Esophagus mucosa (tissue), 1 donor: ENCODE measurements at places on chromosomes 1 and 21.
A peak's percentile ranks its signal among the peaks of the same experiment; 100 is the strongest.

GRCh38 chr1:29451368-29451892 lies 215.1 kb downstream of the PTPRU start:
- no peak for ATAC-seq

GRCh38 chr21:14523234-14523633 lies 22.9 kb downstream of the SAMSN1 start:
- ATAC-seq = no peak

DNA sequence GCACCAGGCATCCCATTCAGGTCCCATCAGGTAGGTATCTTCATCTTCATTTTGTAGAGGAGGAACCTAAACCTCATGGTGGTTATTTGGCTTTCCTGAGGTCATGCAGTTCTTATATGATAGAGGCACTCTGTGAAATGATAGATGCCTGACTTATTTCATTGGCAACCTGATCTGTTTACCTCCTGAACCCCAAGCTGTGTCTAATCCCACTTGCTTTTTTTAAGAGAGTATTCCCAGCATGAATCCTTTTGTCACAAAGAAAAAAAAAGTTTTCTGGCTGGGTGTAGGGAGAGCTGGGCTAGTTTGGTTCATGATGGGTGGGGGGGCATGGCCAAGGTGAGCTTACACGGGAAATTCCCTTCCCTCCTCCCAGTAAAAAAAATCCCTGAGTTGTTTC lies 154.2 kb downstream of the TENT5C start:
- ATAC-seq = no peak

DNA sequence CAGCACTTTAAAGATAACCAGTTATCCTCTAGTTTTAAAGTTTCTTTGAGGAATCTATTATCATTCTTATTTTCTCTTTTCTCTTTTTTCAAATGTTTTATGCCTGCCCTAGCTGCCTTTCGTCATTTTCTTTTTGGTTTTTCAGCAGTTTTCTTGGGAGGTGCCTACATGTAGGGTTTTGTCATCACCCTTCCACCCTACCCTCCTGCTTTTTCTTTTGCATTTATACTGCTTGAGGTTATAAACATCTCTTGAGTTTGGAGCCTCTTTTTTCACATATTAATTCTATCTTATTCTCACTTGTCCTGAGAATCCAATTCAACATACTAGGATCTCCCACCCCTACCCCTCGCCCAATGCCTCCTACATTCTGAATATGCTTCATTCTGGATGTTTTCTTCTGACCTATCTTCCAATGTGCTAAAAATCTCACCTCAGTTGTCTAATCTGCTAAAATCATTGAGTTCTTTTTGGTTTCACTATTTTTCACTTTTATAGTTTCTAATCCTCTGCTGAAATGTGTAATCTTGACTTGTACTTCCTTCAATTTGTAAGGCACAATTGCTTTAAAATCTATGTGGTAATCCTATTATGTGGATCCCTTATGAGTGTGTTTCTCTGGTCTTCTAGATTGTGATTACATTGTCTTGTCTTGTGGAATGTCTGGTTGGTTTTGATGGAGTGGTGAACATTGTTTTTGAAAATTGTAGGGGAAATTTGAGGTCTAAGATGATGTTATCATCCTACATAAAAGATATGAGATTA lies 38.7 kb downstream of the MIA3 start:
- no peak for ATAC-seq

- ATAC-seq = no peak
Measured at GRCh38 chr1:201528631-201529252, 10.2 kb upstream of the NAV1 start.

- ATAC-seq = peak; percentile 35
Measured at GRCh38 chr1:244863491-244864252, 671 bp downstream of the HNRNPU start.

DNA sequence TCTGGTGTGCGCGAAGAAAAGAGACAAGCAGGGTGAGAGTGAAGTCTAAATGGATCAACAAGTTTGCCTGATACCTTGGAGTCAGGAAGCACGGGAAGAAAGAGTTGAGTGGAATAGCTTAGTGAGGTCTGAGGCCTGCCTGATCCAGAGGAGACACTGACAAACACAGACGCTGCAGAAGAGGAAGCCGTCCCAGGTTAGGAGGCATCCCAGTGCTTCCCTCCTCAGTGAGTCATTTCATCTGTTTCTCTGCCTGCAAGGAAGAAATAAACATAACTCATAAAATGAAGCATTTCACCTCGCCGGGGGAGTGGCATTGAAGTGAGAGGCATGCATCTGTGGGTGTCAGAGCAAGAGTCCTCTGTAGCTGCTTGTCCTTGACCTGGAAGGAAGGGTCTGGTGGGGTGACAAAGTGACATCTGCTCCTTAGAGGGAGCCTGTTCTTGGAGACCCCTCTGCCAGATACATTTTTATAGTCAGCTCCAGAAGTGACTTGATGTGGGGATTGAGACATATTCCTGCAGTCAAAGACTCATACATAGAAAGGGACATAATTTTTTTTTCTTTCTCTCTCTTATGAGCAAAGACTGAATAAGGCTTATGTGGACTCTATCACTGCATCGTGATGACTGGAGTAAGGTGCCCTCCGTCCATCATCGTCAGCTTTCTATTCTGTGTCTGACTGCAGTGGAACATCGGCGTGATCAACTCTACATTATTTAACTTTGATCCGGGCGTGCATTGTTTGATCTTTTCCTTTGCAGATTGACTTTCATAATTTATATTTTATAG lies 256.7 kb downstream of the KIF26B start:
- ATAC-seq = no peak

- no peak for ATAC-seq
Measured at GRCh38 chr1:229066591-229066990, 204.3 kb upstream of the RAB4A start.

DNA sequence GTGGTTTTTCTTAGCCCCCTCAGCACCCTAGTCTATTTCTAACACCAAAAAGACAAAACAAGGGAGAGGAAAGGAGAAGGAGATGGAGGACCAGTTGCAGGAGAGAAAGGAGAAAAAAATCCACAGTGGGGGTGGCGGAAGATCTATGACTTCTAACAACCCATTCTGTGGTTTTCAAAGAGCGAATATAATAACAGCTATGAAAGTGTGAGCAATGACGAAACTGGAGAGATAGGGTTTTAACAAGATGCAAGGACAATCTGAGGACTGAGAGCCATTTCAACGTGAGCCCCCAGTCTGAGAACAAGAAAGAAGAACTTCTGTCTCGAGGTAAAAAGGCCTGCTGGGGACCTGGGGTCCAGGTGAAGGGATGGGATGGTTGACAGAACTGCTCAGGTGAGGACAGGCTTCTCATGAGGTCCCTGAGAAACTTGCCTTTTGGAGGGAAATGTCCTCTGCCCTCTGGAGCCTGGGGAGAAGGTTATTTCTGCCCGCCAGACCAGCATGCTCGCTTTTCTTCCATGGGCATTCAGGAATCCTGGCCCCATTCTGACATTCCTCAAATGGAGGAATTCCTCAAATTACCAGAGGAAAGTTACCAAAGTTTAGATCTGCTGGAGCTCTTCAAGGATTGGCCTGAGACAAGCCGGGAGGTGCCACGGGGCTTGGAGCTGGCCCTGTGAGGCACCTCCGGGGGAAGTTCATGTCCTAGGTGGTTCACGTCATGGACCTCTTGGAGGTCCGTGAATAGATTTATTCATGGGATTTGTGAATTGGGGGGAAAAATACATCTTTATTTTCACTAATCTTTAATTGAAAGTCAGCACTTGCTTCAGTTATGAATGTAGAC lies at the start of gene CD160:
TSS of gene CD160 (plus strand) at position 270 of the 850 bp plus-strand sequence. CDS start 8,829 bp downstream, outside the sequence.
- ATAC-seq = no peak

GRCh38 chr1:119133987-119134386 lies 6.5 kb downstream of the WARS2 start:
- no peak for ATAC-seq

GRCh38 chr1:151807766-151808165 lies 2.5 kb upstream of the LINGO4 start:
- no peak for ATAC-seq

- ATAC-seq = no peak
Measured at GRCh38 chr1:243244432-243244841, 10.6 kb downstream of the CEP170 start.

GRCh38 chr1:2643414-2644077 lies 10.7 kb upstream of the MMEL1 start:
- ATAC-seq = no peak

DNA sequence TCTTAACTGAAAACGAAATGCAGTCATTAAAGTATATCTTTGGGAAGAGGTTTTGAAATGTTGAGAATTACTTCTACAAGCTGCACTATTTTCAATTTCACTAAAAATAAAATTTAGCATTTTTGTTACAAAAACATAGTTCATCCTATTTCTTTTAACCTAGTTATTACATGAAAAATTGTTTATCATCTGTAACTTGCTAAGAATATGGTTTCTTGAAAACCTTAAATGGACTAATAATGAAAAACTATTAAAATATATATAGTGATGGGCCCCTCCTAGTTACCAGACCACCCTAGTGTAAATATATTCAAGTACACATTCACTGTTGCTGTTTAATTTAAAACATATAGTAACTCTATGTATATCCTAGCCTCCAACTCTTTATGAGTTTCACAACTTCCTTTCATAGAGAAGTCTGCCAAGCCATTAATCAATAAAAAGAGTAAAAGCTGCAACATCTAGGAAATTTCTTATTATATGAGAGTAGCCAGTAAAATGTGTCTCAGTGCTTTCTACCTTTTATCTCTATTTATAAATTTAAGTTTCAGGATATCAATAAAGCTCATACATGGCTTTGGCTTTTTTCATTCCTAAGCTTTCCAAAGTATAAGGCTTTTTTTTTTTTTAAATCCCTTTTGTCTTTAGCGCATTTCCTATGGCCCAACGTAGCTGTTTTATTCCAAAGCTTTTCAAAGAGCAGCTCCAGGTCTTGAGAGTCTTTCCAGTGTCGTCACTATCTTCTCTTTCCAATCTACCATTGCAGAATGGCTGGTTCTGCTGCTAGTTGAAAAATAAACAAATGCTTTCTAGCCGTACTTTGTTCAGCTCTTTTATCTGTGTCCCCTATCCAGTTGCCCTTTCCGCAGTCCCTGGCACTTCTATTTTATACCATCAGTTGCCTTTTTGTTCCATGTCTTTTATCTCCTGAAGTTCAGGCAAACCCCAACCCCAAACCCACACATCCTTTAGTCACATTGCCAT lies 6.5 kb downstream of the IRF2BP2 start:
- ATAC-seq = no peak

- ATAC-seq = no peak
Measured at GRCh38 chr1:226370144-226370923, 37.6 kb downstream of the PARP1 start.

- no peak for ATAC-seq
Measured at GRCh38 chr1:102941366-102941947, 166.9 kb downstream of the COL11A1 start.

DNA sequence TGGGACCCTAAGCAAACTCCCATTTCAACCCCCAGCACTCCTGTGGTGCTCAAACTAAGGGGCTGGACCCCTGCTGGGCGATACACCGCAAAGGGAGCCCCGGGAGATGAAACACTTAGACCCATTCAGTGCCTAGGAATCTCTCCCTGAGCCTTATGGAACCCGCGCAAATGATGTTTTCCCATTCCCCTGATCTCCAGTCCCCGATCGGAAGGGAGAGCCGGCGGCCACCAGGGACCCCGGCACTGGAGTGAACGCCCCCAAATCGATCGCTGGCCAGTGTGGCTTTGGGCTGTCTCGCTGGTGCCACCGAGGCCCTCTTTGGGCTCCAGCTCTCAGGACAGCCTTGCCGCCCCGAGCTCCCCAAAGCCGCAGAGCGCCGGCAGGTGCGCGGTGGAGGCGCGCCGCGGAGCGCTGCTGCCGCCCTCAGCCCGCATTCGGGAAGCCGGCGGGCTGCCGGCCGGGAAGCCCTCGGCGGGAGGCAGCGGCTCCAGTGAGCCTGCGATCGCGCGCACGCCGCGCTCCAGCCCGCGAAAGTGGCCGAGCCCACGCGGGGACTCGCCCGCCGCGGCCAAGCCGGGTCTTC lies 1.1 kb downstream of the PLXNA2 start:
- peak; percentile 30 for ATAC-seq

GRCh38 chr21:34702341-34703170 lies 33.8 kb downstream of the CLIC6 start:
- no peak for ATAC-seq

- peak; percentile 64 for ATAC-seq
Measured at GRCh38 chr1:32742199-32742947, 39.8 kb upstream of the SYNC start.

GRCh38 chr1:218250492-218250891 lies 34.6 kb upstream of the RRP15 start:
- no peak for ATAC-seq

- peak; percentile 56 for ATAC-seq
Measured at GRCh38 chr1:17207966-17208418, 3.1 kb downstream of the PADI1 start.

GRCh38 chr1:42163114-42163513 lies 1.4 kb downstream of the GUCA2A start:
- no peak for ATAC-seq

DNA sequence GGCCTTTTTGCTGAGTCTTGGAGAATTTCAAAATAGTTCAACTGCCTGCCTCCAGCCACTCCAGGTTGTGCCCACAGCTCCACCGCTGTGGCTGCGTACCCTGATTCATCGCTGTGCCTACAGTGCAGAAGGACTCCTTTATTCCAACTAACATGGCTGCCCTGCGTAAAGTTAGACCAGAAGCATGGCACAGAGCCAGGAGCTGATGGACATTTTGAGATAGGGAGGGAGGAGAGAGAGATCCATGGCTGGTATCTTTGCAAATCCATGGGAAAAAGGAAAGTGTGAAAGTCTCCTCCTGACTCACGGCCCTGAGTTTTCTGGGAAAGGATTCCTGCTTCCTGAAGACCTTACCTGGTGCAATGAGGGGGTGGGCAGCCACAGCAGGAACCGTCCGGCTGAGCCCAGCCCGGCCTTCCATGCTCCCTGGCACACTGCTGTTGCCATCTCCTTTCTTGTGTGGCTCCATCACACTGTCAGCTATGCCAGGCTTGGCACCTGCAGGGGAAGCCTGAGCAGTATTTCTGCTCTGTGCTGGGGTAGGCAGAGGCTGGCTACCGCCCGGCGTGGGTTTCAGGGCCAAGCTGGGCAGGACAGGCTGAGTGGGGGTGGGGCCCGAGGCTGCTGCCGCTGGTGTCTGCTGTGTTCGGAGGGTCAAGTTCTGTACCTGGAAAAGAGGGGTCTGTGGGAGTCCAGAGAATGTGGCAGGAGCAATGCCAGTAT lies 46.0 kb upstream of the A3GALT2 start:
- ATAC-seq = no peak

DNA sequence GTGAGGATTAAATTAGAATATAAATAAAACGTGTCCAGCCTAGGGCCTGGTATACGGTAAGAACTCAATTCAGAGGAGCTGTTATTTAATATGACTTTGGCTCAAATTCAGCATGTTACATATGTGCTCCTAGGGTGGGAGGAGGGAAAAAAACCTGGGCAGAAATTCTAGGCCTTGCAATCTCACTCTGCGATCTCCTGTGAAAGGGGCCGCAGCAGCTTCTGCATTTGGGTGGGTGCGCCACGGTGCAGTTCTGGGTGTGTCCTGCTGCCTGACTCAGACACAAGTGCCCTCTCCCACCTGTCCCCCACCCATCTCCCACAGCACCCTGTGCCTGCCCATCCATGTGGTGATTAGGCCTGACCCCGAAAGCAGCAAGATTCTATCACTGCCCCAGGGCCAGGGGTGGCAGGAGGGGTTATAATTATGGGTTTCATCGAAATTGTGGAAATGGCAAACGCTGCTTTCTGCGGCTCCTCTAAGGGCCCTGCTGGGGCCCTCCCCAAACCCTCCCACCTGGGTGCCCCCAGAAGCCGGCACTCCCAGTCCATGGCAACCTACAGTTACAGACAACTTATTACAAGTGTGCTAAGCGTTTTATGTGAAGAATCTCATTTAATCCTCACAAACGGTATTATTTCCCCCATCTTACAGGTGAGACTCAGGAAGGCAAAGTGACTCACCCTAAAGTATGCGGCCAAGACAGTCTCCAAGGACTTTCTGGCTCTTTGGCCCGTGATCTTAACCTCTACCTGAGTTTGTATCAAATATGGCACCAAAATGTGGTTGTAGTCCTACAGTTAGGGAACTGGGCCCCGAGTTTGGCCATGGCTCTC lies 25.5 kb upstream of the GRHL3 start:
- ATAC-seq = peak; percentile 34
